ENCODE measurements at places on chromosomes 4 and X.

DNA sequence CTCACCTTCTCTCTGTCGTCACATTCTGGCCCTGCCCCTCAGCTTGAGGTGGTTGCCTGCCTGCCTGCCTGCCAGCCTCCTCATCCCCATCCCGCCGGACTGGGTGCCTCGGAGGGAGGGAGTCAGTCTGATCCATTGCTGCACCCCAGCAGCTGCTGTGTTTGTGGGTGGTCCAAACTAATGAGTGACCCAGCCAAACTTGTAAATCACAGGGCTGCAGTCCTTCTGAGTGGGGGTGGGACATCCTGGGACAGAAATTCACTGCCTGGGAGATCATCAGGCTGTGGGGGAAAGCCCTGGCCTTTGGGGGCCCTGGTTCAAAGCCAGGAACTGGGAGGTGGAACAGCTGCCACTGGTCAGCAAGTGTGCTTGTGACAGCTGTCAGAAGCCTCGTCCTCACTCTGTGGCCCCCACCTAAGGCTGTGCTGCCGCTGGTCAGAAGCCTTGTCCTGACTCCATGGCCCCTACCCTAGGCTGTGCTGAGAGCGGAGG, 5.6 kb downstream of the GPR78 start:
- H3K27me3 ChIP-seq: no peaks in the 10 kb centered on the region

GRCh38 chr4:57051095-57051494, 59.1 kb downstream of the IGFBP7 start:
- no peak overlapping the region for H3K4me3 ChIP-seq
- no peak overlapping the region for H3K27ac ChIP-seq
- no peak for DNase-seq

DNA sequence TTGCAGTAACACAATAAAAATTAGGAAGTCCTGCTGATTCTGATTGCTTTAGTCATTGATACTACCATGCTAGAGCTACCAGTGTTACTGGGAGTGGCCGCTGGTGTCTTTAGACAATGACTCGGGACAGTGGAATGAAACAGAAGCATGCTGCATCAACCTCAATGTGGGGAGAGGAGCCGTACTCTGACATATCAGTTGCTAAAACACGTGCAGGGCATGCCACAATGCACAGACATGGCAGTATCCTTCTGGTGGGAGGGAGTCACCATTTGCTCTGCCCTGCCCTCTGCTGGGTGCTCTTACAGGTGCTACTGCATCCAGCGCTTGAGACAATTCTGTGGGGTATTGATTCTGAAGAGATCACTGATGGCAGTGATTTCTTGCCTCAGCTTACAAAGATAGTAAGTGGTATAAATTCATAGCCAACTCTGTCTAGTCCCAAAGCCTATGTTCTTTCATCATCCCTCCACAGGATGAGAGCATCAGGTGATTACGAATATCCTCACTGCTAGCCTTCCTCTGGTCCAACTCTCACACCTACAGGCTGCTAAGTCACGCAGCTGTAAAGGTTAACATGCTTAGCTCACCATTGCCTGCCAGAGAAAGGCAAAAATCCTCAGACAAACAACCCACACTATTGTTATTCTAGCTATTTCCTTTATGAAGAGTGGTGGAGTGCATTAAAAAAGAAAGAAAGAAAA, 43.7 kb downstream of the NSG1 start:
- no peak overlapping the region for H3K4me3 ChIP-seq
- no peaks in the 10 kb centered on the region for H3K27me3 ChIP-seq
- DNase-seq: peak; percentile 67
- peaks cover 39% of the 10 kb centered on the region for H3K36me3 ChIP-seq

DNA sequence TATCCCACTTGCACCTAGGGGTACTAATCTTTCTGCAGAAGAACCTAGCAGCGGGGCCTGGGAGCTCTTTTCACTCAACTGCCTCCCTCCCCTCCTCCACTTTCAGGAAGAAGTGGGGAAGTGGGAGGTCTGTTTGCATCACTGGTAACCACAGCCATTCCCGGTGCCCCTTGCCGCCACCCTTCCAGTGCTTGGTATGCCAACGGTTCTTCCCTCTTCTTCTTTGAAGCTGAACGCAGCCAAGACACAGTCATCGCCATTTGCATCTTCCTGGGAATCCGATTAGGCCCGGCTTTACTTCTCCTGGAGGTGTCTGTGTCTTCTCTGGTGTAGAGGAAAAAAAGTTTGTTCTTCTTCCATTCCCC, 47.2 kb upstream of the RBPJ start:
- H3K27me3 ChIP-seq: peaks cover 3% of the 10 kb centered on the region
- H3K36me3 ChIP-seq: no peaks in the 10 kb centered on the region
- no peak for DNase-seq
- no peak overlapping the region for H3K4me3 ChIP-seq

DNA sequence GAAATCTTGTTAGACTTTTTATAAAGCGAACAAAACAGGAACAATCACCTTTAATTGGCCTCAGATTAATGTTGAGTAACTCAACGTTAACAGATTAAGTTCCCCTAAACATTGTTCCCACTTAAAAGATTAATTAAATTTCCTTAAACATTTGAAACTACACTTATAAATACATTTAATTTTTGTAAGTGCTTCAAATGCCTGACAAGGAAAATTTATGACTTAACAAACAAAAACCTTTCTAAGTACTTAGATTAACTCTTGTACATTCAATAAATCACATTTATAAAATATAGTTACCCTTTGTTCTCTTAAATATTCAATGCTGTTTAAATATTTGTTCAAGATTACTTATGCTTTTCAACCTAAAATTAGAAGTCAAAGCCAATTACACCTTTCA, 39.4 kb upstream of the OCIAD2 start:
- H3K4me1 ChIP-seq: no peaks in the 10 kb centered on the region
- peaks cover 6% of the 10 kb centered on the region for H3K27me3 ChIP-seq
- H3K27ac ChIP-seq: no peak overlapping the region
- no peak for DNase-seq

DNA sequence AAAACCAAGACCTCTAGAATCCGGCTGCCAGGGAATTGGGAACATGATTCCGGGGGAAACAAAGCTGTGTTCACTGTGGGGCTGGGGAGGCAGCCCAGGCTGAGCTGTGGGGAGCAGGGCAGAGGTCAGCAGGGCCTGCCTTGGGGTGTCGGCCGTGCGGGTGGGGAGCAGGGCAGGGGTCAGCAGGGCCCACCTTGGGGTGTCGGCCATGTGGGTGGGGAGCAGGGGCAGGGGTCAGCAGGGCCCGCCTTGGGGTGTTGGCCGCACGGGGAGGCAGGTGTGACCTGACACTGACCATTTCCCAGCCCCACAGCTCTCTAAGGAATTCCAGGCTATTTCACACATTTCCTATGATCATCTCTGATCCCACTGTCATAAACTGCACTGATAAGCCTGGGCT, 45.6 kb upstream of the CPLX1 start:
- no peak overlapping the region for H3K27ac ChIP-seq
- peaks cover 96% of the 10 kb centered on the region for H3K36me3 ChIP-seq
- H3K27me3 ChIP-seq: no peaks in the 10 kb centered on the region
- H3K4me1 ChIP-seq: no peaks in the 10 kb centered on the region
- no peak overlapping the region for H3K4me3 ChIP-seq

GRCh38 chr4:182507805-182508204, 264.6 kb downstream of the TENM3 start:
- no peaks in the 10 kb centered on the region for H3K4me1 ChIP-seq
- no peak for DNase-seq
- no peaks in the 10 kb centered on the region for H3K27me3 ChIP-seq
- H3K27ac ChIP-seq: no peak overlapping the region
- no peak overlapping the region for H3K4me3 ChIP-seq
- H3K36me3 ChIP-seq: no peaks in the 10 kb centered on the region

DNA sequence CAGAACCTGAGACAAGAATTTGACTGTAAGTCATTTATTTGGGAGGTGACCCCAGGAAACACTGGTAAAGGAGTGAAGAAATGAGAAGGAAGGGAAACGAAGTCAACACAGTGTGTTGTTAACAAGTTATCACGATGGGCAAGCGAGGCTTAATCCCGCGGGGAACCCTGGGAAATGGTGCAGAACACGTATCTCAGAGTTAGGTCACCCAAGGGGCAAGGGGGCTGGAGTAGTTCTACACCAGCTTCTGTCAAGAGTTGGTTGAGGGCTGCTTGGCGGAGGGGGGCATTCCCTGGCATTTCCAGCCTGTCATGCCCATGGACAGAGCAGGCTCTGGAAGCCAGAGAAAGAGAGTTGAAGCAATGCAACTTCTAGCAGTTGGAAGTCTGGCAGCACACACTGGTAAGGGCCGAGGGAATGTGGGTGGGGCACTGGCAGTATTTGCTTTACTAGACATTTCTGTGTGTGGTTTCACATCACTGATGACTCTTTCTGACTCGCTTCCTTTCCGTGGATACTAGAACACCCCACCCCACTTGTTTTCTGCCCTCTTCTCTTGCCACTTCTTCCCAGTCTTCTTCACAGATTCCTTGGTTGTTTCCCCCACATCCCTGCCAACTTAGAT, 52.2 kb upstream of the ADGRG2 start:
- no peaks in the 10 kb centered on the region for H3K36me3 ChIP-seq
- DNase-seq: no peak
- no peaks in the 10 kb centered on the region for H3K27me3 ChIP-seq
- no peak overlapping the region for H3K27ac ChIP-seq
- no peaks in the 10 kb centered on the region for H3K4me1 ChIP-seq

- peak; percentile 71 for DNase-seq
- peak overlapping the region; percentile 99 for H3K27ac ChIP-seq
- no peaks in the 10 kb centered on the region for H3K27me3 ChIP-seq
- H3K4me1 ChIP-seq: peaks cover 39% of the 10 kb centered on the region
- peak overlapping the region; percentile 88 for H3K4me3 ChIP-seq
- H3K36me3 ChIP-seq: peaks cover 45% of the 10 kb centered on the region
Observed at GRCh38 chrX:134172588-134173259, 64.3 kb upstream of the CCDC160 start.

DNA sequence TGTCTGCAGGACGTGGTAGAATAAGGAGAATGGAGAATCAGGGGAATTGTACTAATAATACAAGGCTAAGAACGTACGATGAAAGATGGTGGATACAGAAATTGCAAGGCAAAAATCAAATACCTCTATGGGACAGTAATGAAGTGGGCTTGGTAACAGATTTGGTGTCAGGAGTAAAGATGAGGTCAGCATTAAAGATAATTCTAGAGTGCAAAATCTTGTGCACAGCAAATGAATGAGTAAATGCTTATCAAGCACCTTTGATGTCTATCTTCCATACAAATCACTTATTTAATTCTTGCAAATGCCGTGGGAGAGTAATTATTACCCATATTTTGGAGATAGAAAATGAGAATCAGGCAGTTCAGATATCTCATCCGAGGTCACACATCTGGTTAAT, 70.9 kb downstream of the DDX60 start:
- no peak overlapping the region for H3K4me3 ChIP-seq
- H3K27me3 ChIP-seq: no peaks in the 10 kb centered on the region
- H3K36me3 ChIP-seq: peaks cover 15% of the 10 kb centered on the region
- no peaks in the 10 kb centered on the region for H3K4me1 ChIP-seq
- DNase-seq: no peak
- H3K27ac ChIP-seq: no peak overlapping the region

DNA sequence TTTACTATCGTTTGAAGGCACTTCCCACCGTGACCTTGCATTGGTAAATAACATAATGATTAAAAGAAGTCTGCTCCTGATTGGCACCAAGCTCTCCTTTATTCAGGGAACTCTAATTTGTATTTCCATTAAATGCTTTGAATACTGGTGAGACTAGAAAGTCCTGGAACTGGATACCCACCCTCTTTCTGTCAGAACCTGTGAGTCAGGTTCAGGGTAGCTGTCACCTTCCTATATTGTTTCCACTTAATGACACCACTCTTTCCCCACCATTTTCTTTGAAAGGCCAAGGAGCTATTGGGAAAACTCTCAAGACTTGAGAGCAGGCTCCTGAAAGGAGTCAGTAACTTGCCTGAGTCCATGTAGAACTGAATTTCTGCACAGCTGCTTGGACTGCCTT, 55.9 kb upstream of the RASSF6 start:
- DNase-seq: no peak
- H3K36me3 ChIP-seq: no peaks in the 10 kb centered on the region
- no peak overlapping the region for H3K4me3 ChIP-seq
- H3K27me3 ChIP-seq: no peaks in the 10 kb centered on the region
- no peak overlapping the region for H3K27ac ChIP-seq
- H3K4me1 ChIP-seq: no peaks in the 10 kb centered on the region

DNA sequence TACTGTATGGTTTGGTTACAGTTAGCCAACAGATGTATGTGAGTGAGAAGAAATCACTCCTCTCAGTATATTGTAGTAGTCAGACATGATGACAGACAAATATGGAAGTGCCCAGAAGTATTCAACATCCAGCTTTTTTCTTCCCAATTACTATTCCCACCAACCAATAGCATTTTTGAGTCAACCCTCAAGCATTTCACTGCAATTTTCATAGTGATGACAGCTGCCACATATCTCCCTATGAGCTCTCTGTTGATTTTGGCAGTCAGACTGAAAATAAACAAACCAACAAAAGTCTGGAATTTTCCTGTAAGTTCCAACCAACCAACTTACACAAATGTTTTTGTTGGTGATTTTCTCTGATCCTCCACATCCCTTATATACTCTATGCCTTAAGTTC, 8.2 kb upstream of the TRAM1L1 start:
- H3K36me3 ChIP-seq: no peaks in the 10 kb centered on the region
- H3K27ac ChIP-seq: no peak overlapping the region
- no peaks in the 10 kb centered on the region for H3K4me1 ChIP-seq

DNA sequence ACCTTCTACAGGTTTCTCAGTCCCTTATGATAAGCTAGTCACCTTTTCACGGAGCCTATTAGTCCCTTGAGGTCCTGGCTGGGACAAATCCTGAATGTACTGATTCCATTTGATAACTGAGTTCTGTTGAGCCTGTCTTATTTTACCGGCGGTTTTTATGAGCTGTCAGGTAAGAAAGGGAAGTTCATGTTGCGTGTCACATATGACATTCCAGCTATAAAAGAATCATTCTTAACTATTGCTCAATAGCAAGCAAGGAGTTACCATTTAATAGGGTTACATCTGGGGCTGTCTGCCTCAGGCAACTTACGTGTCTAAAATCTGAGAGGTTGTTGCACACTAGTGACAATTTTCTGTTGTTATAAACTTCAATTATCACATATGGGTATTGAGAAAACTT, 394.6 kb downstream of the TECRL start:
- no peak for DNase-seq
- H3K4me3 ChIP-seq: no peak overlapping the region
- no peaks in the 10 kb centered on the region for H3K4me1 ChIP-seq
- H3K27me3 ChIP-seq: no peaks in the 10 kb centered on the region

DNA sequence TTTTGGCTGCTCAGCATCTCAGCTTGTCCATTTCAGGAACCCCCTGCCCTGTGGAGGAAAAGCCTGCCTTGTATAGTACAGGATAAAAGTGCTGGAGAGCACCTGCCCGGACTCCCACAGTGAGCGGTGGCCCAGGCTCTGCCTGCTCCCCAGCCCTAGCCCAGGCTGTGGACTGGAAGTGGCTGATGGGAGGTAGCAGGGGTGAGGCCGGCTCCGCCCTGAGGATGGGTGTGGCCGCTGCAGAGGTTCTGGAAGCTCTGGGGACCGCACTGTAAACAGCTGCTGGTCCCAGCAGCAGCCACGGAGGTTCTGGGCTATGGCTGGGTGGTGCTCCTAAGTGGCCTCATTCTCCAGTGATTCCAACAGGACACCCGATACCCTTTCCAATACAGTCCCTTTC, 56.6 kb upstream of the HELT start:
- DNase-seq: no peak
- H3K36me3 ChIP-seq: no peaks in the 10 kb centered on the region
- no peaks in the 10 kb centered on the region for H3K27me3 ChIP-seq
- H3K4me1 ChIP-seq: no peaks in the 10 kb centered on the region
- H3K4me3 ChIP-seq: no peak overlapping the region

GRCh38 chrX:10030570-10030969, 63.4 kb downstream of the CLDN34 start:
- H3K4me1 ChIP-seq: no peaks in the 10 kb centered on the region
- H3K4me3 ChIP-seq: no peak overlapping the region
- H3K27me3 ChIP-seq: no peaks in the 10 kb centered on the region
- no peaks in the 10 kb centered on the region for H3K36me3 ChIP-seq
